Ascending aorta (tissue), 2 donors: ENCODE measurements at places on chromosomes 12 and 14.

DNA sequence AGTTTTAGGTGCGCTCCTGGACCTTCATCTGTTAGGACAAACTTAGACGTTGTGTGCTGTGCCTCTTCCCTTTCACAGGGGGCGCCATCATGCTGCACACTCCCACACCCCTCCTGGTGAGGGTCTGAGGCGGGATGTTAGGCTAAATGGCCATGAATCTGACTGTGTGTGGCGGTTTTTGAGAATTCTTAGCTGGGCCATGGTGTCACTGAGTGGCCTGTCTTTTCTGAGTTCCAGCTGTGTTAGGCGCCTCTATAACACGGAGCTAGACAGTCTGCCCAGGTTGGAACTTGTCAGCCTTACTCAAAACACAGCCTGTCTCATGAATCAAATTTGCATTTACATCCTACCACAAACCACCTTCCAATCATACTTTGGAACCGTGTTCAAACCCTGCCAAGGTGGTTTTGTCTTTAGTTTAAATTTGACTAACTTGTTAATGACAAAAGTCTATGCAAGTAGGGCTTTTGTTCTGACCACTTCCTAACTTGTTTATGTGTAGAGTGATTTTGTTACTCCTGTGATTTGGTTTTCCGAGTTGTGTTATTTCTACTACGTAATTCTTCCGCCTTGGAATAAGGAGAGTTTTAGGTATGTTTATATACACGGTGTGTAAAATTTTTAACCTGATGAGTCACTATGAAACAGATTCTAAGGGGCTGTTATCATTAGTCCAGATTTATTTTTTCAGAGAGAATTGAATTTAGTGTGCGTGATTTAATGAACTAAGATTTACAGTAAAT, 19.6 kb downstream of the ACVR1B start:
- peaks cover 11% of the 10 kb centered on the region for H3K36me3 ChIP-seq
- H3K4me3 ChIP-seq, result no peak overlapping the region
- DNase-seq, result no peak
- H3K27ac ChIP-seq, result no peak overlapping the region
- H3K27me3 ChIP-seq, result no peaks in the 10 kb centered on the region
- H3K4me1 ChIP-seq, result no peaks in the 10 kb centered on the region

GRCh38 chr14:104552738-104553125, 26.8 kb upstream of the C14orf180 start:
- H3K4me3 ChIP-seq, result no peak overlapping the region
- no peaks in the 10 kb centered on the region for H3K4me1 ChIP-seq
- no peaks in the 10 kb centered on the region for H3K36me3 ChIP-seq
- no peaks in the 10 kb centered on the region for H3K27me3 ChIP-seq
- no peak overlapping the region for H3K27ac ChIP-seq
- no peak for DNase-seq

DNA sequence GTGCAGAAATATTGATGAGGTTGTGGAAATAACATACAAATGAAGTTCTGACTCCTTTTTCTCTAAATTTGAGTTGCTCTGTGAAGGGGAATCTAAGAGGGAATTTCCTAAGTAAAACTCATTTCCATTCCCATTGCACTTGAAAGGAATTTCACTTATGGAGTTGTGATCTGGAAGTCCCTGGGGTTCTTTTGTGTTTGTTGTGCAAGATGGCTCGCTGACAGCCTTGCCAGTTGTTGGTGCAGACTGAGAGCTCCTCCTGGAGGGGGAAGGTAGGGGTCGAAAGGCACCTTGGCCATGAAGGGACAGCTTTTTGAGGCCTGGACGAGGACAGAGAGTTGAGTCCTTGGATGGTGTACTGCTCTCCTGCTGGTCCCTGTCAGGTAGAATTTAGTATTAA, 72.0 kb downstream of the C12orf56 start:
- no peaks in the 10 kb centered on the region for H3K36me3 ChIP-seq
- no peak overlapping the region for H3K27ac ChIP-seq
- H3K4me3 ChIP-seq, result no peak overlapping the region
- no peak for DNase-seq

- no peak overlapping the region for H3K4me3 ChIP-seq
- no peak for DNase-seq
- no peaks in the 10 kb centered on the region for H3K27me3 ChIP-seq
- no peaks in the 10 kb centered on the region for H3K4me1 ChIP-seq
Observed at GRCh38 chr12:59079002-59079401, 158.7 kb upstream of the LRIG3 start.

DNA sequence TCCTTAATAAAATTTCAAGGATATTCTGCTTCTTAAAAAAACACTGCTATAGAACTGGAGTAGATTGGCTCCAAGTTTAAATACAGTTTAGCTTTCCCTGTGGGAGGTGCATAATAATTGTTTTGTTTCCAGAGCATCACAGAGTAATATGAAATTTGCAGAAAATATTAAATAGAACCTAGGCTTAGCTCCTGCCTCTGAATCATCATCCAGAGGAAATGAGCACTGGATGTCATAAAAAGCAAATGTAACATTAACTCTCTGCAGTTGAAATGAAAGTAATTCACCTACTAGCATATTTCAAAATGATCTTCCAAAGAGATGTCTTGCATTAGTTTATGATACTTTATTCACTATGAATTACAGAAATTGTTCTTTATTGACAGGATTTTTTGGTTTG, 769.8 kb downstream of the C12orf50 start:
- H3K4me1 ChIP-seq, result no peaks in the 10 kb centered on the region
- no peaks in the 10 kb centered on the region for H3K27me3 ChIP-seq
- no peak overlapping the region for H3K4me3 ChIP-seq

DNA sequence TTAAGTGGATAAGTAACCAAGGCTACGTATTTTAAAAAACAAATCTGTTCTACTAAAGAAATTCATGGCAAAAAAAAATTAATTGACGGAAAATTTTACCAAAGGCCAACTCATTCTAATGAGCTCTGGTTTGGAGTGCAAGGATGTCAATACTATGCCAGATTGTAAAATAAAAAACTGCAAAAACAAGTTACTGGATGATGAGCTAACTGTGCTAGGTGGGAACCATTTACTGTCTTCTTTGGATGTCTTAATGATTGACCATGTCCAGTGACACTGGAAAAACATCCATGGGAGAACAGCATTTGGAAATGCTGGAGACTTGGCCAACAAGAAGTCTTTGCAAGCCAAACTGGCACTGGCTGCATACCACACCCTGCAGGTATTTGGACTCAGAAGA, 41.6 kb downstream of the KITLG start:
- H3K4me1 ChIP-seq, result no peaks in the 10 kb centered on the region
- H3K27me3 ChIP-seq, result no peaks in the 10 kb centered on the region
- DNase-seq, result no peak
- H3K4me3 ChIP-seq, result no peak overlapping the region

DNA sequence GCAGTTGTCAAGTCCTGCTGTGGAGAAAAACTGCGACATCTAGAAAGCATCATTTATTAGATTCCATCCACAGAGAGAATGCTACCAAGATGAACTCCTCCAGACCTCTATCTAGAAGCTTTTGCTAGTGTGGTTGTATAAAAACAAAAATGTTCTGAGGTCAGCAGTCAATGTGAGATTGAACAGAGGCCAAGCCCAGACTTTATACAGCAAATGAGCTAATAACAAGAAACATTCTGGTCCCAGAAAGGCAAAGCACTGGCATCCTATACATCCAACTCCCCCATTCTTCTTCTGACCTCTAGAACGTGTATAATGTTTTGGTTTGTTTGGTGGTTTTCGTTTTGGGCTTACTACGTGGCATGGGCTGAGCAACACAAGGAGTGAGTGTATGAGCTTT, 26.7 kb upstream of the RIN3 start:
- no peaks in the 10 kb centered on the region for H3K27me3 ChIP-seq
- DNase-seq, result no peak
- no peak overlapping the region for H3K27ac ChIP-seq
- H3K36me3 ChIP-seq, result no peaks in the 10 kb centered on the region

- H3K36me3 ChIP-seq, result no peaks in the 10 kb centered on the region
- no peak overlapping the region for H3K4me3 ChIP-seq
- H3K27me3 ChIP-seq, result no peaks in the 10 kb centered on the region
- H3K27ac ChIP-seq, result no peak overlapping the region
Observed at GRCh38 chr12:81615026-81615588, 144.0 kb downstream of the PPFIA2 start.

DNA sequence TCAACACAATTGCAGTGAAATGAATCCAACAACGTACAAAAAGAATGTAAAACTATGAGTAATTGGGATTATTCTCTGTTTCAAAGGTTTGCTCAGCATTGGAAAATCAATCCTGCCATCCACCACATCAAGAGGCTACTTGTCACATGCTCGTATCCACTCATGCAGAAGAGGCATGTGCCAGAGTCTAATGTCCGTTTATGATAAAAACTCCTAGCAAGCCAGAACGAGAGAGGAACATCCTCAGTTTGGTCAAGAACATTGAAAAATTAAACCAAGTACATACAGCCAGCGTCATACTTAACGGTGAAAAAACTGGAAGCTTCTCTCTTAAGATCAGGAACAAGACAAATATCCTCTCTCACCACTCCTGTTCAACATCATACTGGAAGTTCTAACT, 563.9 kb upstream of the TMEM132C start:
- H3K36me3 ChIP-seq, result no peaks in the 10 kb centered on the region
- no peak overlapping the region for H3K4me3 ChIP-seq
- H3K27me3 ChIP-seq, result no peaks in the 10 kb centered on the region
- H3K27ac ChIP-seq, result no peak overlapping the region
- no peak for DNase-seq

DNA sequence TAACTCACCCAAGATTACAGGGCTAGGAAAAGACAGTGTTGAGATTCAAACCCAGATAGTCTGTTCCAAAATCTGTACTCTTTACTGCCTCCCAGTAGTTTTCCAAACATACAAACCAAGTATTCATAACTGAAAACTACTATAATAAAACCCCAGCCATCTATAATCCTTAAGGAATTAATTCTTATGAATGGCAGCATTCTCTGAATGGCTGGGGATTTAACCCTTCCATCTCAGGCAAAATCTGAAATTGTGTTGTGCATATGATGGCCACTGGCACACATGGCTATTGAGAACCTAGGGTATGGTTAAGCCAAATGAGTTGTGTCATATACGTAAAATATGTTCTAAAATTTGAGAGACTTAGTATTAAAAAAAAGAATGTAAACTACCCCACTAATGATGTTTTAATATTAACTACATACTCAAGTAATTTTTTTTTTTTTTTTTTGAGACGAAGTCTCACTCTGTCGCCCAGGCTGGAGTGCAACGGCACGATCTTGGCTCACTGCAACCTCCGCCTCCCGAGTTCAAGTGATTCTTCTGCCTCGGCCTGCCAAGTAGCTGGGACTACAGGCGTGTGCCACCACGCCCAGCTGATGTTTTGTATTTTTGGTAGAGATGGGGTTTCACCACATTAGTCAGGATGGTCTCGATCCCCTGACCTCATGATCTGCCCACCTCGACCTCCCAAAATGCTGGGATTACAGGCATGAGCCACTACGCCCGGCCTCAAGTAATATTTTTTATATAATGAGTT, 16.7 kb downstream of the PPP1R13B start:
- no peaks in the 10 kb centered on the region for H3K4me1 ChIP-seq
- no peak for DNase-seq
- no peaks in the 10 kb centered on the region for H3K27me3 ChIP-seq
- H3K4me3 ChIP-seq, result no peak overlapping the region

GRCh38 chr14:37091651-37092050, 80.8 kb downstream of the SLC25A21 start:
- no peaks in the 10 kb centered on the region for H3K36me3 ChIP-seq
- no peaks in the 10 kb centered on the region for H3K27me3 ChIP-seq
- no peak overlapping the region for H3K27ac ChIP-seq
- H3K4me3 ChIP-seq, result no peak overlapping the region
- no peaks in the 10 kb centered on the region for H3K4me1 ChIP-seq

- H3K27me3 ChIP-seq, result no peaks in the 10 kb centered on the region
- no peak overlapping the region for H3K27ac ChIP-seq
- H3K36me3 ChIP-seq, result no peaks in the 10 kb centered on the region
- H3K4me1 ChIP-seq, result no peaks in the 10 kb centered on the region
- no peak for DNase-seq
Observed at GRCh38 chr14:24971255-24971654, 78.7 kb downstream of the STXBP6 start.

- H3K27me3 ChIP-seq, result no peaks in the 10 kb centered on the region
- no peak for DNase-seq
- no peaks in the 10 kb centered on the region for H3K4me1 ChIP-seq
- H3K27ac ChIP-seq, result no peak overlapping the region
Observed at GRCh38 chr12:65586796-65587195, 237.5 kb upstream of the HMGA2 start.

GRCh38 chr12:91182636-91183455, at the start of gene DCN:
DCN (minus strand) TSS chr12:91182817; CDS start chr12:91178552, 4,265 bp downstream.
- no peaks in the 10 kb centered on the region for H3K4me1 ChIP-seq
- H3K36me3 ChIP-seq, result no peaks in the 10 kb centered on the region
- no peak within 1 kb of the TSS for H3K27ac ChIP-seq
- DNase-seq, result no peak

GRCh38 chr12:6384499-6385436, 806 bp downstream of the LTBR start:
- peaks cover 36% of the 10 kb centered on the region for H3K36me3 ChIP-seq
- H3K4me3 ChIP-seq, result peak overlapping the region; percentile 89
- DNase-seq, result no peak
- no peaks in the 10 kb centered on the region for H3K27me3 ChIP-seq

- no peaks in the 10 kb centered on the region for H3K27me3 ChIP-seq
- H3K4me3 ChIP-seq, result no peak overlapping the region
- DNase-seq, result no peak
- H3K4me1 ChIP-seq, result peaks cover 5% of the 10 kb centered on the region
- H3K27ac ChIP-seq, result no peak overlapping the region
- no peaks in the 10 kb centered on the region for H3K36me3 ChIP-seq
Observed at GRCh38 chr12:110565894-110566871, 16.9 kb downstream of the PPTC7 start.

- H3K36me3 ChIP-seq, result no peaks in the 10 kb centered on the region
- no peaks in the 10 kb centered on the region for H3K27me3 ChIP-seq
- no peaks in the 10 kb centered on the region for H3K4me1 ChIP-seq
- no peak overlapping the region for H3K27ac ChIP-seq
- no peak for DNase-seq
Observed at GRCh38 chr12:38898001-38898684, 7.2 kb downstream of the CPNE8 start.

DNA sequence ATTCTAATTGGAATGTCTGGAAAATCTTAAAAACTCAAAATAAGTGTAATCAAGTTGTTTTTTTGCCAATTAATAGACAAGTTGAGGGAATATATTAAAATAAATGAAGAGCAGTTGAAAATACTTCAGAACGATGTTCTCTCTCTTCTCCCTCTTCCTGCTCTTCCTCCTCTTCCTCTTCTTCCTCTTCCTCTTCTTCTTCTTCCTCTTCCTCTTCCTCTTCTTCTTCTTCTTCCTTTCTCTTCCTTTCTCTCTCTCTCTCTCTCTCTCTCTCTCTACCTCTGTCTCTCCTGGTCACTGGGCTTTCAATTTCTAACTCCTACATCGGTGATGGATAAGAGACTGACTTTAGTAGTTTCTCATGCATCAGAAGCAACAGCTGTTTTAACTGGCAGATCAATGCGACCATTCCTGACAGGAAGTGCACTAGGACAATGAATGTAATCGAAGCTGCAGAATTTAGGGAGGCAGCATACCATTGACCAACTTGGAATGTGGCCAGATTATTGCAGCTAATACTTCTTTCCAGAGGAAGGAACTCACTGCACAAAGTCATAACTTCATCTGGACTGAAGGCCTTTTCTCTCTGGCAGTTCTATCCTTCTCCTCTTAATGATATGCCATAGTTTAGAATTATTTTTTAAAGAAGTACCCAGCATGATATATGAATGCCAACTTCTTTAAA, 13.8 kb upstream of the TMTC2 start:
- H3K4me3 ChIP-seq, result no peak overlapping the region
- H3K36me3 ChIP-seq, result no peaks in the 10 kb centered on the region
- no peak overlapping the region for H3K27ac ChIP-seq
- no peaks in the 10 kb centered on the region for H3K27me3 ChIP-seq
- H3K4me1 ChIP-seq, result no peaks in the 10 kb centered on the region

GRCh38 chr14:99356031-99356608, 84.1 kb upstream of the BCL11B start:
- no peaks in the 10 kb centered on the region for H3K36me3 ChIP-seq
- DNase-seq, result no peak
- H3K27me3 ChIP-seq, result no peaks in the 10 kb centered on the region
- no peak overlapping the region for H3K4me3 ChIP-seq
